ENCODE measurements at places on chromosomes 13 and 19. TPM values are rescaled to one million over a fixed set of nuclear protein-coding genes. Genes with fewer than 3 reads are reported as not detected.

DNA sequence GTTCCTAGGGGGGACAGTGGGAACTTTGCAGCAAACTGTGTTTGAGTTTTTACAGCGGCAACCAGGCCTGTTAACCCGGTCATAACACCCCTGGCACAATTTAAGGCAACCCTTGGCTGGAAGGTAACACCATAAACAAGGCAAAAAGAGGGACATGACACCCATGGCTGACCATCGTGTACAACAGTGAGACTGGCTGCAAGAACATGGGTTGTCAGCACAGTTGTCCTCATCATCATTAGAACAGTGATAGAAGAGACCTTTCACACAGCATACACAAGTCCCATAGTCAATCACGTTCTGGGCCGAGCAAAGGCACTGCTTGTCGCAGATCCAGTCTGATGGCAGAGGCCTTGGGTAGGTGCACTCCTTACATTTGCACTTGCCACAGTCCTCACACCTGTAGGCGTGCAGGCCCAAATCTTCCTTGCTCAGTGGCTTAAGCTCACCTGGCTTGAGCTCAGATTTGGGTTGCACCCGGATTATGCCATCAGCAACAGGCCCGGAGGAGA, 4.1 kb downstream of the SPRY2 start:
- no peak overlapping the region for H3K4me3 ChIP-seq
- peaks cover 25% of the 10 kb centered on the region for H3K36me3 ChIP-seq
- DNase-seq, result no peak
- H3K27me3 ChIP-seq, result no peaks in the 10 kb centered on the region
- H3K4me1 ChIP-seq, result peaks cover 46% of the 10 kb centered on the region

DNA sequence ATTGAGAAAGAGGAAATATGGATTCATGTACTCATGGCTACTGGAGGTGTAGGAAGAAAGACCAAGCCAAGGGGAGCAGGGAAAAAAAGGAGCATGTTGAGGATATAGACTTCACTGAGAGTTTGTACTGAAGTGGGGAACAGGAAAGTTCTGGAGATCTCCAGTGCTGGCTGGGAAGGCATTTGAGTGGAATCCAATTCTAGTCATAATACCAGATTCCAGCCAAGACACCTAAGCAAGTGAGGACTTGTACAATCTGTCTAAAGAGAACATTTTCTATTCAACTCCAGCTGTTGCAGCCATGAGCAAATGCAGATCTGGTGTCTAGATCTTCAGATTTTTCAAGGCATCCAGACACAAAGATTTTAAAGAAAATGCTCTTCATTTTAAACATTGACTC, 412.5 kb downstream of the OXGR1 start:
- no peaks in the 10 kb centered on the region for H3K36me3 ChIP-seq
- DNase-seq, result no peak
- H3K4me1 ChIP-seq, result no peaks in the 10 kb centered on the region
- no peak overlapping the region for H3K27ac ChIP-seq

The PRKCG gene
- total RNA-seq, result 19.3 TPM

DNA sequence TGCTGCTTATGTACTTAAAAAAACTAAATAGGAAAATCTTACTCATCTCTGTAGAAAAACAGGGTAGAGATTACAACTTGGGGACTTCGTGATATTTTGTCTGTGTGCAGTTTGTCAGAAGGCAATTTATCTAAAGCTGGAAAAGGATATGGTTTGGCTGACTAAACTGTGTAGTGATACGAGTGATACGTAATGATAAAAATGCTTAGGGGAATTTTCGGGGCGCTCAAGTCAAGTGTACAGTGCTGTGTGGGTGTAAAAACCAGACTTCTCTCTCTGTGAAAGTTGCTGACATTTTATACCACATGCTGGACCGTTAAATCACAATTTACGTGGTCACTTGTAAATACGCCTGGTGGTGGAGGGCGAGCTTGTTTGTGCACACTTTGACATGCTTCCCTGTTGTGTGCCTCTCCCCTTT, 221.7 kb downstream of the KCNRG start:
- H3K36me3 ChIP-seq, result peaks cover 6% of the 10 kb centered on the region
- H3K4me3 ChIP-seq, result no peak overlapping the region
- H3K4me1 ChIP-seq, result peaks cover 15% of the 10 kb centered on the region
- H3K27ac ChIP-seq, result peak overlapping the region; percentile 1

GRCh38 chr13:80338781-80339562, 2.0 kb downstream of the SPRY2 start:
- H3K4me1 ChIP-seq, result peaks cover 57% of the 10 kb centered on the region
- peaks cover 19% of the 10 kb centered on the region for H3K36me3 ChIP-seq
- no peak overlapping the region for H3K27ac ChIP-seq
- no peaks in the 10 kb centered on the region for H3K27me3 ChIP-seq

- H3K27ac ChIP-seq, result no peak overlapping the region
- DNase-seq, result no peak
- H3K4me1 ChIP-seq, result peaks cover 5% of the 10 kb centered on the region
- H3K27me3 ChIP-seq, result peaks cover 4% of the 10 kb centered on the region
- H3K4me3 ChIP-seq, result no peak overlapping the region
These were observed 113.7 kb downstream of the OLFM4 start for GRCh38 chr13:53142306-53142705.

DNA sequence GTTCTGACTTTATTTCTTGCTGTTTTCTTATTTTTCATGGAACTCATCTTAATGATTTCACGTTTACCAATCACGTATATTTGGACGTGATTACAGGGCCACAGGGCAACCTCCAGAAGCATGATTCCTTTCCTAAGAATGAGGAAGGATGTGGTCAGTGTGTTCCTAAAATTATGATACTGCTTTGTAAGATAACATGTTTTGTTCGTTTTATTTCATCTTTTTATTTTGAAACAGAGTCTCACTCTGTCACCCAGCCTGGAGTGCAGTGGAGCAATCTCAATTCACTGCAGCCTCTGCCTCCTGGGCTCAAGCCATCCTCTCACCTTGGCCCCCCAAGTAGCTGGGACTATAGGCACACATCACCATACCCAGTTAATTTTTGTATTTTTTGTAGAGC, 24.8 kb upstream of the LAIR1 start:
- H3K27ac ChIP-seq, result no peak overlapping the region
- H3K4me3 ChIP-seq, result no peak overlapping the region
- DNase-seq, result no peak
- H3K36me3 ChIP-seq, result no peaks in the 10 kb centered on the region

The ALKBH7 gene
- total RNA-seq, result 87.7 TPM

Measured in mesothelial cell of epicardium (in vitro differentiated cells).